Endodermal cell (in vitro differentiated cells): ENCODE measurements at places on chromosomes 2 and 18. TPM values are rescaled to one million over a fixed set of nuclear protein-coding genes. Genes with fewer than 3 reads are reported as not detected.

DNA sequence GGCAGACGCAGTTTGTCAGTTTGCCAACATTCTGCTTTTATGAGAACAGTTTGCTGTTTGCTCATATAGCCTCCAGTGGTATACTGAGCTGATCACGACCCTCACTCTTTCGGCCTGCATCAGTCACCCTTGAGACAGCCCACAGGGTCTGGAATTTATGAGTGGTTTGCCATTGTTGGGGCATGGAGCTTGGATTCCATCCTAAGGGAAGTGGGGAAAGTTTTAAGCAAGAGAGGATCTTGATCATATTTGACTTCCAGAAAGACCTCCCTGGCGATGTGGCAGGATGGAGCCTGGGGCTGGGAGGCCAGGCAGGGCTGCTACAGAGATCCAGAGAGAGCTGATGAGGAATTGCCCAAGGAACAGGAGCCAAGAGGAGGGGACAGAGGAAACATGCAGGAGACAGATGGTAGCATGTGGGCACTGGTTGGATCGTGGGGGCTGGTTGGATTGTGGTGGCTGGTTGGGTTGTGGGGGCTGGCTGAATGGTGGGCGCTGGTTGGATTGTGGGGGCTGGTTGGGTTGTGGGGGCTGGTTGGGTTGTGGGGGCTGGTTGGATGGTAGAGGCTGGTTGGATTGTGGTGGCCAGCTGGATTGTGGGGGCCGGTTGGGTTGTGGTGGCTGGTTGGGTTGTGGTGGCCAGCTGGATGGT lies 27.3 kb upstream of the GPR17 start:
- peak; percentile 22 for DNase-seq

- no peak for DNase-seq
These were observed 134.8 kb downstream of the PRKCE start for GRCh38 chr2:45786030-45786835.

The MPP4 gene
- total RNA-seq, result not detected in 3 replicates

The DSC3 gene
- total RNA-seq, result 0.26 and 0.41 TPM in 2 replicates

The TFPI gene
- 34.3 and 35.5 TPM in 2 replicates for total RNA-seq

GRCh38 chr18:67550872-67551520 lies 34.5 kb upstream of the DSEL start:
- DNase-seq, result no peak

DNA sequence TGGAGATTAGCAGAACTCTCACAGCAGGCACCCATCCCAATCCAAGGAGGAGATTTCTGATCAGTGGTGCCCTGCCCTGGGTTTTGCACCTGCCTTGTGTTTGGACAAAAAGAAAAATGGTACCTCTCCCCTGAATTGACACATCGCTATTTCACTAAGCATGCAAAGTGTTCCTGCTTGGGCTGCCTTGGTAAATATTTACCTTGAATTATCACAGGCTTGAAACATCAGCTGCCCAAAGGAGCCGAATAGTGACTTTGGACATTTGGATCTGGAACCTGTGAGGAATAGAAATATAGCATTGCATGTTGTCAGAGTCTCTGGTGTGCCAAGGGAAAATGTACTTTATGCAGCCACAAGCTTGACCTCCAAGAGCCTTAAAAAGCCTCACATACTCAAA lies 926.4 kb upstream of the FANCL start:
- DNase-seq, result no peak

GRCh38 chr2:128326346-128326745 lies 7.7 kb upstream of the HS6ST1 start:
- peak; percentile 32 for DNase-seq

DNA sequence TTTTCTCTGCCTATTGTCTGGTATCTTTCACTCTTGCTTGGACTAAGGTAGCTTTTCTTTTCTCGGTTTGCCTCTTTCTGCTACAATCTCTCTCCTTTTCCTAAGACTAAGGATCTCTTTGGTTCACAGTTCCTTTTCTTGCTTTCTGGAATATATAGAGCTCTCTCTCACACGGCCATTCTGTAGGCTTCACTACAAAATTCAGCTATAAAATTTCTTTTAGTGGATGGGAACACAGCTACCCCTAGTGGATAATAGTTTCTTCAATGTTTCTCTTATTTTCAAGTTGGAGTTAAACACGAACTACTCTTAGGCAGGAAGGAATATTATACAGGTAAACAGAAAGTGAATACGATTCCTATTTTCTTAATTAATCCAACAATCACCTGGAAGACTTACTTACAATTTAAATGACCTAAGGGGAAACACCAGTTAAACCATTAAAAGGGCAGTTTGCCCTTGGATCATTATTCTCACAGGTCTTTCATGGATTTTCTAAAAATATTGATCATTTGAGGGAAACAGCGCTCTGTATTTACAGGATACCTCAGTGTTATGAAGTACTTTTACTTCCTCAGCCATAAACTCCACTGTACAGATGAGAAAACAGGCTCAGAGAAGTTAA lies 140.5 kb downstream of the LRP2 start:
- DNase-seq, result no peak

GRCh38 chr2:40380041-40380440 lies 71.8 kb downstream of the SLC8A1 start:
- DNase-seq, result no peak

GRCh38 chr2:111930875-111931274 lies 32.5 kb downstream of the MERTK start:
- no peak for DNase-seq

The REG3A gene
- total RNA-seq, result not detected in 2 replicates

The ABCB11 gene
- 0.04 TPM in 1 of 3 replicates, not detected in the others for total RNA-seq

The MARCO gene
- not detected in 3 replicates for total RNA-seq

- peak; percentile 34 for DNase-seq
These were observed 48.7 kb downstream of the ZBTB7C start for GRCh38 chr18:48360376-48361021.

DNA sequence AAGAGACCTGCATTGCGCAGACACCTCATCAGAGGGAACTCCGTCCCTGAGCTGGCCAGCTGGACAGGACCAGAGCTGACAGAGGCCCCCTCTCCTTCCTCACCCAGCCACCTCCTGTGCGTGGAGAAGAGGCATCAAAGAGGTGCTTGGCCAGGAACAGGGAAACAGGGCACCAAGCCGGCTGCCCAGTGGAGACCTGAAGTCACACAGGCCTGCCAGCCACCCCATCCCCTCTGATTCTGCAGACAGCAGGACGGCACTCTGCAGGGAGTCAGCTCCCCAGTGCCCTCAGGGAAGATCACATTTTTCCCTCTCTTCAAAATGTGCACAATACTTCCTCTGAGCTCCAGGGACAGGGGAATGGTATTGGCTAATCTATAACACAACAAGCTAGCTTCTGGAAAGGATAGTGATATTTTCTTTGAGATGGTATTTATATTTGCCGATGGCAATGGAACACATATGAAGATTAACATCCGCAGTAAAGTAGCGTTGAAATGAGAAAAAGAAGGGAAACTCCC lies 30.5 kb downstream of the SLC1A4 start:
- no peak for DNase-seq

The PDCD1 gene
- 0.17 to 0.38 TPM in 2 of 3 replicates, not detected in the other for total RNA-seq

The CNGA3 gene
- 0.26 TPM in 1 of 3 replicates, not detected in the others for total RNA-seq

DNA sequence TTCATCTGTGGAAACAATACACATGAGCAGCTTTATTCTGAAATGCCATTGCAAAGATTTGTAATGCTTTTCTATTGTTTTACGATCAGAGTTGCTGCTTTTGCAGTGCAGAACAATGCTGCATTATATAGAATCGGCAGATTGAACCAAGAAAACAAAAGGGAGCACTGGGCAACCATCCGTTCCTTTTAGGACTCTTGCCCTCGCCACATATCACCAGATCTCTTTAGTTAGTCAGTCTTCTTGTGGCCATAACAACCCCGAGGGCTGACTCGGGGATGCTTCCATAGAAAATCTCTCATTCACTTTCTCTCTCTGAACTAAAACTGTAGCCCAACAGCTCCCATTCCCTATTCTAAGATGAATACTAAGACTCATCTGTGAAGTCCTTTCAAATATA lies 340.4 kb downstream of the NRXN1 start:
- no peak for DNase-seq

DNA sequence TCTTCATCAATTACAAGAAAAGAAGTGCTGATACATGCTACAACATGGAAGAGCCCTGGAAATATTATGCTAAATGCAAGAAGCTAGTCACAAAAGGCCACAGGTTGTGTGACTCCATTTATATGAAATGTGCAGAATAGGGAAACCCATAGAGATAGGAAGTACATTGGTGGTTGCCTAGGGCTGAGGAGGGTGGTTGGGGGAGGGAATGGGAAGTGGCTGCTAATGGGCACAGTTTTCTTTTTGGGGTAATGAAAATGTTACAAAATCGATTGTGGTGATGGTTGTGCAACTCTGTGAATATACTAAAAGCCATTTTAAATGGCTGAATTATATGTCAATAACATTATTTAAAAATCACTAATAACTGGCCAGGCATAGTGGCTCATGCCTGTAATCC lies 24.3 kb upstream of the RESP18 start:
- no peak for DNase-seq

- DNase-seq, result no peak
These were observed 24.3 kb downstream of the DLGAP1 start for GRCh38 chr18:4430836-4431235.

GRCh38 chr2:196101325-196101991 lies 32.8 kb upstream of the DNAH7 start:
- DNase-seq, result no peak

The CAPN14 gene
- total RNA-seq, result 0.11 and 0.31 TPM in 2 replicates
